ENCODE measurements at places on chromosomes 5 and 9.

GRCh38 chr5:132134384-132134783 is 60.8 kb downstream of the CSF2 start:
- DNase-seq, result no peak

DNA sequence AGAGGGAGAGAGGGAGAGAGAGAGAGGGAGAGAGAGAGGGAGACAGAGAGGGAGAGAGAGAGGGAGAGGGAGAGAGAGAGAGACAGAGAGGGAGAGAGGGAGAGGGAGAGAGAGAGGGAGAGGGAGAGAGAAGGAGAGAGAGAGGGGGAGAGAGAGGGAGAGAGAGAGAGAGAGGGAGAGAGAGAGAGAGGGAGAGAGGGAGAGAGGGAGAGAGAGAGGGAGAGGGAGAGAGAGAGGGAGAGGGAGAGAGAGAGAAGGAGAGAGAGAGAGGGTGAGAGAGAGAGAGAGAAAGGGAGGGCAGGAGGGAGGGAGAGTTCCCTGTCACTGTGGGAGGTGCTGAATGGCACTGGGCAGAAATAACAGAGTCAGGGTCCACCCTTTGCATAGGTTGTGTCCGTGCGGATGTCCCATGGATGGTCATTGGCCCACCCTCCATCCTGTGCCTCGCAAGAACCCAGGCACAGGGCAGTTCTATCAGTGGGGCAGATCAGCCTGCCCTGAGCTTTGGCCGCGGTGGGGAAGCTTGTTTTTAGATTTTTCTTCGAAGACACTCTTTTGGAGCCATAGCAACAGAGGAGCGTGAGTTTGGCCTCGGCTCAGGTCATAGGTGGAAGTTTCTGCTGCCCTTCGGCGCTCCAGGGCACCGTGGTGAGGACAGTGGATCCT is 30.1 kb downstream of the ADAMTSL2 start:
- no peak for DNase-seq

DNA sequence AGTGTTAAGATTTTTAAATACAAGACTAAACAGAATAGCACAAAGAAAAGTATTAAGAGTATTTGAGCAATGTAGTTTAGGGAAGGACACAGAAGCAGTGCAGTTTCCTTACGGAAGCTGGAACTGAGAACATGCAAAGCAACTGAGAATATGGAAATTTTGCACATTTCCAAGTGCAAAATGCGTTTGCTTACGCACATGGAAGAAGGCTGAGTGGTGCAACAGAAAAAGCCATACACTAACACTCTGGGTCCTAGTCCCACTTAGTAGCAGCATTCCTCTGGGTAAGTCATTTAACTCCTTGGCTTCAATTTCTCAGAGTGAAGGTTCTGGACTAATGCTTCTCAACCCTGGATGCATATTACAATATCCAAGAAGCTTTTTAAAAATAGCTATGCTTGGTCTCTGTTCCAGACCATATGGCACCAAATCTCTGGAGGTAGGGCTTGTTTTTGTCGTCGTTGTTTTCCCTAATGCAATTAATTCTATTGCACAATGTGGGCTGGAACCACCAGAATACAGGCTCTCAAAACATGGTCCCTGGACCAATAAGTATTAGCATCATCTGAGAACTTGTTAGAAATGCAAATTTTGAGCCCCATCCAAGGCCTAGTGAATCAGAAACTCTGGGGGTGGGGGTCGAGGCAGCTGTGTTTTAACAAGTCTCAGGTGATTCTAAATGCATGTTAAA is 65.2 kb upstream of the DEPDC1B start:
- no peak for DNase-seq

DNA sequence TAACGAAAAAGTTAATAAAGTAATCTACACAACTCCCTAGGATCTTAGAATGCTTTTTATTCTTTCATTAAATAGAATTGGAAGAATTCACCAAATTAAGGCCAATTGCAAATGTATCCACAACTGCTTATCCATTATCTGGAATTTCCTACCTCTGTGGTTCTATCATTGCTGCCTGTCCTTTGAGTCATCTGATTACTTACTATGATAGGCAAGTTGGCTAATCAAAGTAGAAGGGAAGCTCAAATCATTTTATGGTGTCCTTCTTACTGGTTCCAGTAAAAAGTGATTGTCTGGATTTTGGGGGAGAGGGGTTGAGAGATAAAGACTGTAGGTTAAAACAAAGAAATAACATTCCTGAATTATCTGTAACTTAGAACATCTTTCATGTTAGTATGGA is 161.4 kb upstream of the GNA14 start:
- no peak for DNase-seq

- DNase-seq, result no peak
Observed at GRCh38 chr9:87309236-87309635, 188.4 kb upstream of the DAPK1 start.

GRCh38 chr5:138805096-138805495 is 51.9 kb downstream of the CTNNA1 start:
- DNase-seq, result no peak

DNA sequence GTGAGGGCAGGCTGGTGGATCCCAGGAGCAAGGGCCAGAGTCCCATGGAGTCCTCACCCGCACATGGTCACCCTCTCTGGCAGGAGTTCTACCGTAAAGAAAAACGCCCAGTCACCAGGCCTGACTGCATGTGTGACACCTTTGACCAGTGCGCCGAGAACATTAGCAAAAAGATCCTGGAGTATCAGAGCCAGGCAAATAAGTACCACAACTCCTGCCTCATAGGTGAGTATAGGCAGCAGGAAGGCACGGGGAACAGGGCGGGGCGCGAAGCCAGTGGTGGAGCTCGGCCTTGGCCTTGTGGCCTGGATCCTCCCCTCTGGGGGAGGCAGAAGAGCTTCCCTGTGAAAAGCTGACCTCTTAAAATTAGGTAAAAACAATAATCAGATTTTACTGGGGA is 45.4 kb upstream of the TDRD7 start:
- no peak for DNase-seq

GRCh38 chr5:82863266-82863665 is 213.9 kb downstream of the TMEM167A start:
- no peak for DNase-seq

DNA sequence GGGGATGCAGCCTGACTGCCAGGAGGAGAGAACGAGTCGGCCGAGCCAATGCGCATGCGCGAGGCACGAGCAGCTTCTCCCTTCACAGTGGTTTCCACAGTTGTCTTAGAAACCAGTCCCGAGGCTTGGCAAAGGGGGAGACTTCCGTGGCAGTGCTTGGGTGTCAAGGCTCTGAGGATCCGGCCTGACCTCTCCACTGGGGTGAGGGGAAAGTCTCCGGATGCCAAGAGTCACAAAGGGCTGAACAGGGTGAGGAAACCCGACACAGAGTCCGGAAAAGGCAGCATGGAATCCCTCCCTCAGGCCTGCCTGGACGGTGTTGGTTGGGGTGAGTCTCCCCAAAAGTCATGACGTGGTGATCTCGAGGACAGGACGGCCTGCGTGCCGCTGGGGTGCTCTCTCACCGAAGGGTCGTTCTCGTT is 475.5 kb downstream of the SPATA31A7 start:
- DNase-seq, result no peak

DNA sequence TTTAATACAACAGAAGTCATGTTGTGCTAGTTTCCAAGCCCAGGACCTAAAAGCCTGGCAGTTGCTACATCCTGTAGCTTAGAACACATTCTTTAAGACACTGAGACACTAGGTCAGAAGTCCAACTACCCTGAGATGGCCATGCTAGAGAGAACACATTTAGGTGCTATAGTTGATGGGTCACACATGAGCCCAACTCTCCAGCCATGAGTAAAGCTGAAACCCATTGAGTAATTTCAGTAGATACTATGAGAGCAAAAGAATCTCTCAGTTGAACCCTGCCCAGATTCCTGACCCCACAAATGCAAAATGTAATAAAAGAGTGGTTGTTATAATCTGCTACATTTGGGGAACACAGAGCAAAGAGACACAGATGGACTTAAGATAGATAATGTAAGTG is 164.4 kb downstream of the SEMA5A start:
- DNase-seq, result no peak

GRCh38 chr9:114397219-114397847 is 9.6 kb upstream of the AKNA start:
- DNase-seq, result no peak

- no peak for DNase-seq
Observed at GRCh38 chr5:145536133-145536532, 299.0 kb downstream of the PRELID2 start.

- no peak for DNase-seq
Observed at GRCh38 chr9:75715360-75715759, 175.1 kb upstream of the PCSK5 start.

DNA sequence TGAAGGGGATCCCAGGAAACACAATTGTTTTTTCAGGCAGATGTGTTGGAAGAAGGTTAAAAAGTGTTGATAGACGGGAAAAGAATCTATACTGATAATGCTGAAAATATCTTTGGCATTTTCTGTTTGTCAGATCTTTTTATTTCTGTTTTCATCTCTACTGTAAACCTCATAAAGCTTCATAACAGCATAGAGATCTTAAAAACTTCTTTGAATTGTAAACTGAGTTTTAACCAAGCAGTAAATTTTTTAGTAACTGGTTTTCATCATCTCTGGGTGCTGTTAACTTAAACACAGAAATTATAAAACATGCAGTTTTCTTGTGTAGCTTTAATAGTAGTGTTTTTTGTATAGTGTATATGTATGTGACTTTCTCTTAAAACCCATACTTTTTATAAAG is 227.0 kb downstream of the WDR70 start:
- no peak for DNase-seq

GRCh38 chr5:86175224-86175623 is 442.5 kb upstream of the COX7C start:
- no peak for DNase-seq

DNA sequence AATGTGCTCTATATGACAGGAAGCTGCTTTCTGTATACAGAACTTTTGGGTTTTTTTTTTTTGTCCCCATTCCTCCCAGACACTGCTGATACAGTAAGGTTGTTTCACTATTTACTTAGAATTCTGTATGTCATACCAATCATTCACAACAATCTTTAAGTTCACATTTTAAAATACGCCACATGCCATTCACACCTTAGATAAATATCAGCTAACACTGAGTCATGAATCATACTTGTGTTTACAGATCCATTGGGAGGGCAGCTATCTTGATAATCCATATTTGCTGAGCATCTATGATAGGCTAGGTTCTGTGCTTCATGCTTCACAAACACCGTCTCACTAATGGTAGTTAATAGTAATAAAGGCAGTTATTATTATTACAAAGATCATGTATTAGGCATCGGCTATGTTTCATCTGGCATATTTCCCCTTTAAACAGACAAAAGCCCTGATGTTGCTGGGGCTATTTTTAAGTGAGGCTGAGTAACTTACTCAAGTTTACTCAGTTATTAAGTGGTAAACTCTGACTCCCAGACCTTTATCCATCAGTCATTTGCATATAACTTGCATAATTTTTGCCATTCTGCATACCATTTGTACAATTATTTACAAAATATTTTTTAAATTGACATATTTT is 152.2 kb upstream of the HMHB1 start:
- no peak for DNase-seq

GRCh38 chr5:39376293-39376714 is 12.0 kb upstream of the C9 start:
- DNase-seq, result no peak

DNA sequence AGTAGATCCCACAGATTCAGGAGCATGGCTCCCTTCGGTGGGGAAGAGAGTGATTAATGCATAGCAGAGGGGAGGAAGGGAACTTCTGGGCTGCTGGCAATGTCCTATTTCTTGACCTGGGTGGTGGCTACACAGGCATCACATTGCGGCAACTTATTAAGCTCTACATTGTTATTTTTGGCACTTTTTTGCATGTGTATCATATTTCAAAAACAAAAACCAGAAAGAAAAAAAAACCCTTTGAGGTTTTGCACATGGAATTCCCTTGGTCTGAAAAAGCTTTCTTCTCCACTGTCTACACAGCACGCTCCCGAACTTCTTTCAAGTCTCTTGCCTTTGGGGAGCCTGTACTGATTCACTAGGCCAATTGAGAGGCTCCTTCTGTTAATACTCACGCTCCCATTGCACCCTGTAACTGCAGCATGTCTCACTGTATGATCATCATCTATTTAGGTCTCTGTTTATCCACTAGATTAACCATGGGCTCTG is 25.1 kb downstream of the CEMIP2 start:
- DNase-seq, result no peak

GRCh38 chr9:27673641-27674040 is 100.4 kb upstream of the C9orf72 start:
- DNase-seq, result no peak

DNA sequence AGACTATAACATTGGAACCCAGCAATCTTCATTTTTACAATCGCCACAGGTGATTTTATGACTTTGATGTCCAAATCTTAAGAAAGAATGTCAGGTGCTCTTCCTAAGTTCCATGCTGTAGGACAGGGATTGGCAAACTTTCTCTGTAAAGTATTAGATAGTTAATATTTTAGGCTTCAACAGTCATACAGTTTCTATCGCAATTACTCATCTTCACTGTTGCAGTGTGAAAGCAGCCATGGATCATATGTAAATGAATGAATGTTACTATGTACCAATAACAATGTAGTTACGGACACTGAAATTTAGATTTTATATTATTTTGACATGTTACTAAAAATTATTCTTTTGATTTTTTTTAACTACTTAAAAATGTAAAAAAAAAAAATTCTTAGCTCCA is 169.7 kb downstream of the DTWD2 start:
- DNase-seq, result no peak

- DNase-seq, result no peak
Observed at GRCh38 chr9:122109035-122109813, 16.1 kb upstream of the TTLL11 start.

DNA sequence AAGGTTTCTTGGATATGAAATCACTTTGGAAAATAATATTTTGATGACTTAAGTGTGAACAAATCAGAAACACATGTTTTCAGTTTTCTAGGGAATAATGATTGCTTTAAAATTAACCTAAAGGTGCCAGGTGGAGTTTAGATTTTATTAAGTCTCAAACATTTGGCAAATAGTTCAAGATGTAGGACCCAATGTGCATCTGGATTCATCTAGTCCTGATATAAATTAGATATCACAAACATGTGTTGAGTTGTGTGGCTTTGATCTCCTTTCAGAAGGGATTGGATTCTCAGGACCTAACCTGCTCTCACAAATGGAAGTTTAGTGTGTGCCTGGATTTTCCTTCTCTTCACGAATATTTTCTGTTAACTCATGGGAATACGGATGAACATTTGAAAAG is 291.4 kb upstream of the ISL1 start:
- DNase-seq, result no peak

- no peak for DNase-seq
Observed at GRCh38 chr9:95545831-95546567, 29.2 kb upstream of the PTCH1 start.

Data from stimulated activated CD8-positive, alpha-beta memory T cell treated with anti-CD3 and anti-CD28 coated beads, Interleukin-4, amount 100 ng/mL, for 1 hour (primary cell).